HuH-7 (cell line): ENCODE measurements at places on chromosomes 13 and 19.

GRCh38 chr13:27622102-27622820 lies 569 bp downstream of the POLR1D start:
- no peak for DNase-seq

GRCh38 chr19:48746738-48747575 lies at the start of gene IZUMO1:
Gene IZUMO1, minus strand, starts transcription at chr19:48746909. Its CDS starts 1,050 bp downstream, at chr19:48745859.
- peak; percentile 94 for DNase-seq

DNA sequence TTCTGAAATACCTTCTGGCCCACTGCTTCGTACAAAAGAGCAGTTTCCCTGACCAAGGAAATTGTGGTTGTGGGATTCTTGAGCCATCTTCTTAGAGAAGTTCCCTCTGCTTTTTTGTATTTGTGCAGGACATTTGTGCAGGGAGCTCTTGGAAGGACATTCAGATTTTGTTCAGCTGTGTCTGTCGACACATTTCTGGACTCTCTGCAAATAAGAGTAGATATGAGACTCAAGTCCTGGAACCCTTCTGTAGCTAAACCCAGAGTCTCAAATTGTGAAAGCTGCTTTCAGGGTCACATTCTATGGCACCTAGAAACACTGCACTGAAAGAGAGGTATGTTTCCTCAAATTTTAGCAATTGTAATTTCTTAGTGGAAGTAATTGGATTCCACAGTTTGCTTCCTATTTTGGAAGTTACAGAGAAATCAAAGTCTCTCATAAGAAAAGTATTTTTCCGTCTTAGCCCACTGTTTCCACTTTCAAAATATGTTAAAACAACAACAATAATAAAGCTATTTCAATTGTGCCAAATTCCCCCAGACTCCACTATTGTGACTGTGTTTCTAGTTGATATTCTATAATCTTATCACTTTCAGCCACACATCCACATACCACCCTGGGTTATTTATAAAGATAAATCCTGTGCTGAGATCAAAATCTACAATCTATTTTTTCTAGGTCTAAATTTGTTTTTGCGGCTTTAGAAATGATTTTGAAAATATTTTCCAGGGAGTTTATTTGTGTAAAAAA lies 224.0 kb downstream of the COG6 start:
- no peak for DNase-seq

DNA sequence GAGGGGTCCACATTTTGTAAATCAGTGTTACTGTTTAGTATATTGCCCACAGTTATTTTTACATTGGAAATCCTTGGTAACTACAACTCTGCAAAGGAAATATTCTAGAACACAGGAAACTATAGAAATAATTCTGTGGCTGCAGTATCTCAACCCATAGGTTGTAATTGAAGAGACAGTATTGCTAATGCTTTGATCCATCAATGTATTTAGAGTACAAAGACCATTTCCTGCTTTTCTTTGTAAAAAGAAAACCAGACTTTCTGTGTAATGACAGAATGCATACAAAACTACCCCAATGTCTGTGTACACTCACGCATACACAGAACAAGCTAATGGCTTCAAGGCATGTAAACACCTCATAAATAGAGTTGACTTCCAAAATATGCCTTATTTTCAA lies 622.1 kb upstream of the ARGLU1 start:
- DNase-seq = no peak

- DNase-seq = no peak
These were observed 6.9 kb downstream of the DCLK1 start for GRCh38 chr13:36124236-36124822.

- DNase-seq = no peak
These were observed 28.8 kb downstream of the EPN1 start for GRCh38 chr19:55703790-55704215.

DNA sequence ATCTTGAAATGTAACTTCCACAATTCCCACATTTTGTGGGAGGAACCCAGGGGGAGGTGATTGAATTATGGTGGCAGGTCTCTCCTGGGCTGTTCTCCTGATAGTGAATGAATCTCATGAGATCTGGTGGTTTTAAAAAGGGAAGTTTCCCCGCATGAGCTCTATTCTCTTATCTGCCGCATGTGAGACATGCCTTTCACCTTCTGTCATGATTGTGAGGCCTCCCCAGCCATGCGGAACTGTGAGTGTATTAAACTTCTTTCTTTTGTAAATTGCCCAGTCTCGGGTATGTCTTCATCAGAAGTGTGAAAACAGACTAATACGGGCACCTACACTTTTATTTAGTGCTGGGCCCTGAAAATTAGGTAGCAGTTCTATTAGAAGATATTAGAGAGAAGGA lies 45.8 kb downstream of the TNFSF13B start:
- no peak for DNase-seq

- DNase-seq = no peak
These were observed 47.9 kb downstream of the MICU2 start for GRCh38 chr13:21556051-21556450.

DNA sequence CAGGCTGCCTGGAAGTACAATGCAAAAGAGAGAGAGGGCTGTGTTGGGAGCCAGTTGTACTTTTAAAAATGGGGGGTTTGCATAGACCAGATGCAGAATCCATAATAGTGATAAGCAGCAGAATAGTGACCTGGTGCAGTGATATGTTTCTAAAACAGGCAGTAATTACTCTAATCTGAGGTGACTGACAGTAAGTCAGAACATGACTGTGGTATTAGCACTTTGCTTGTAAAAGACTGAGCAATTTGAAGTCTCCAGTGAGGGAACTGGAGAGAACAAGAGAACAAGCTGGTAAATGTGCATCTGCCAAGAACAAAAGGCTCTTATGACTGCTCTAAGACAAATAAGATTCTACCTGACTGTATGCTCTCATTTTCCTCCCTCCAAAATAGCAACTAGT lies 383.4 kb downstream of the ITGBL1 start:
- no peak for DNase-seq

GRCh38 chr19:48670699-48671445 lies 1.9 kb downstream of the NTN5 start:
- DNase-seq = no peak

DNA sequence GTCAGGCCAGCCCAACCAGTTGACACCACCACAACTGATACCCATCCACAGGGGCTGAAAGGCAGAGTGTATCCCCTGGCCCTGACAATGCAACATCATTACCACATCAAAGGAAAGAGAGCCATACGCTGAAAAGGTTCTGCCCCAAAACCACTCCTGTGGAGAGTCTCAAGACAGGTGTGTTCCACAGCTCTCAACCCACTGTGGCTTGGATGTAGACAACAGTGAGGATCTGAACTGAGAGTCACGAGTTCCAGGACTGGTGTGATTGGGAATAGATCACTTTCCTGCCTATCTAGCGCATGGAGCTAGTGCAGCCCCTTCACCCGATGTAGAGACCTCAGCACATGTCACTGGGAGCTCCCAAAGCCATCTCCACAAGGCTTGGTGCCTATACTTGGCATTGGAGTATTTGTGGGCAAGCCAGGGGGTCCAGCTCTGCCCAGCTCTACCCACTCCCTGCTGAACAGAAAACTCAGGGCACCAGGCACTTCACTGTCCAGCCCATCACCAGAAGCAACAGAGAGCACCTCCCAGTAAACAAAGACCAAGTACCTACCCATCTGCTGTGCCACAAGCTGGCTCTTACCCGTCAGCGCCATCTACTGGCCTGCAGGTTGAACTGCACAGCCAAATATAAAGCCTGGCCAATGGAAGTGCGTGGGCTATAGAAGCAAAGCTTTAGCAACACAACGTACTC lies 579.5 kb downstream of the UQCRFS1 start:
- peak; percentile 27 for DNase-seq

- no peak for DNase-seq
These were observed at the start of gene JAK3 for GRCh38 chr19:17847538-17848366. Gene JAK3, minus strand, starts transcription at chr19:17847982. Its CDS starts 3,565 bp downstream, at chr19:17844417.

DNA sequence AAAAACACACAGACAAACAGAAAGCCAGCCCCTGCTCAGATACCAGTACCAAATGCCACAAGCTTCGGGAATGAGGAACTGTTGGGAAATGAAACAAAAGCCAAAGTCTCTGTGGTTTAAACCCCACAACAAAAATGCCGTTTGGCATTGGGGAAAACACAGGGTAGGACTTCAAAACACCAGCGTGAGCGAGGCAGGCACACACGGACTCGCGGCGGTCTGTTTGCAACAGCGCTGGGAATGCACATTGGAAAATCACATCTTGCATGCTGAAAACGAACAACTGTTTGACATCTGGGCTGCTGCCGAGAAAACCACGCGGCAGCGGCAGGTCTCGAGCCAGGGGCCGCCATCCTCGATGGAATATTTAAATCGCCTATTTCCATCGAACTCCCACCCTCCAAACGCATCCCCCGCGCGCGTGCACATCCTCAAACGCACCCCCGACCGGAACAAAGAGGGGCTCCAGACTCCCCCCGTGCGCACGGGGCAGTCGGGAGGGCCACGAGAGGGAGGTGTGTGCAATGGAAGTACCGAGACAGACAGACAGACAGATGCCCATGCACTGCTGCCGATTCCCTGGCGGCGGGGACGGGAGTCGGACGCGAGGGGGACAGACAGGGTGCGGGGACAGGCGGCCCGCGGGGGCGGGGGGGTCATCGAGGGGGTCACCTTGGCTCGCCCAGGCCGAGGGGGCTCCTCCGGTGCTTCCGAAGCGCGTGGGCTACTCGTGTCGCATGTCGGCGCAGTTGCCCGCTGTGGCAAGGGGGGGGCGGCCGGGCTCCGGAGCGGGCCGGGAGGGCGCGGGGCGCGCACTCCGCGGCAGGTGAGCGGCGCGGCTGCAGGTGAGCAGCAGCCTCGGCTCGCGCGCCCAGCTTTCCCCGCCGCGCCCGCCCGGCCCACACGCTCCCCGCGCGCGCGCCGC lies at the start of gene GPR12:
Gene GPR12 (minus strand): TSS at position 880 of the 925 bp plus-strand sequence. CDS start 959 bp downstream, outside the sequence.
- DNase-seq = no peak

DNA sequence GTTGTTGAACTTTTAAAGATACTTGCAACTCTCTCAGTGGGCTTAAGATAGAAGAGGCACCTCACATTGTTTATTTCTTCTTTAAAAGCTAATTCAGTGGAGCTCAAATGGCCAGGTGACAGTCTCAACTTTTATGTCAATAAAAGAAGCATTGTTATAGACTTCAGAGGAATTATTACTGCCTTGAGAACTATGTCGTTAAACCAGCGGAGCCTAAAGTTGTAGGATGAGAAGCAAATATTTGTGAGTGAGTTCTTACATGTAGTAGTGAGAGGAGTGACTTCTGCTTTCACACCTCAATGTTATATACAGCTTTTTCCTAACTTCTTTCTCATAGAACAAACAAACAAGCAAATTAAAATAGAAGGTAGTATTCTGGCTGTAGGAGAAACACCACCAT lies 31.2 kb upstream of the DGKH start:
- DNase-seq = no peak

DNA sequence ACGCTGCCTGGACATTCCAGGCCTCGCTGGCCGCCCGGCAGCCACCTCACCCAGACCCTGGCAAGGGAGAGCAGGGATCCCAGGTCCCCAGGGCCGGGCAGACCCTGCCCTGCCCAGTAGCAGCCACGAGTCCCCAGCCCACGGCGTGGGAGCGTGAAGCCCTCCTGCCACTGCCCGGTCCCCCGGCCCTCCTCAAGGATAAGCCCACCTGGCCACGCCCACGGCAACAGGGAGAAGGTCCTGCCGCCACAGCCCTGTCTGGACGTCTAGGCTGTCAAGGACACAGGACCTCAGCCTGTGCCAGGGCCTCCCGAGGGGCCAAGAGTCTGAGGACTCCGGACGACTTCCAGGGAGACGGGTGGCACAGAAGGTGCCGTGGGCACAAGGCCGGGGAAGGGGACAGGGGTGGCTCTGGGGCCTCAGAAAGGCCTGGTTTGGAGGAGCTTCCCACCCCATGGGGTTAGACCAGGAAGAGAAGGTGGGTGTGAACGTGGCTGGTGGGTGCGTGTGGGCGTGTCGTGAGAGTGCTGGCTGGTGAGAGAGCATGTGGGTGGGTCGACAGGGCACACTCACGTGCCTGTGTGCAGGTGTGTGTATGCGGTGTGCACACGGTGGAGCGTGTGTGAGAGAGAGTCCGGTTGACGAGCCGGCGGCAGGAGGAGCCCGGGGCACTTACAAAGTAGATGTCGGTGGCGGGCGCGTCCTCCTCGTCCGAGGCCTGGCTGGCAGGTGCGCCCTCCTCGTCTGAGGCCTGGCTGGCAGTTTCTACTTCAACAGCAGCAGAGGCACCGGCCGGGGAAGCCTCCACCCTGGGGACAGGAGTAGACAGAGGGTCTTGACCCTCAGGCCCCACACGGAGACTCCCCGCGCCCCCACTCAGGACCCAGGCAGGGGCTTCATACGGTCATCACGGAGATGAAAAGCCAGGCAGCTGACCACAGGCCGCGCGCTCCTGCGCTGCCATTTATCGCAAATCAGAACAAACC lies 11.9 kb upstream of the CACTIN start:
- DNase-seq = no peak

GRCh38 chr19:48617146-48617937 lies 1.6 kb downstream of the RPL18 start:
- no peak for DNase-seq

GRCh38 chr13:87398047-87398446 lies 273.1 kb upstream of the SLITRK5 start:
- no peak for DNase-seq

- DNase-seq = no peak
These were observed 2020.1 kb upstream of the PCDH20 start for GRCh38 chr13:63435667-63436324.

DNA sequence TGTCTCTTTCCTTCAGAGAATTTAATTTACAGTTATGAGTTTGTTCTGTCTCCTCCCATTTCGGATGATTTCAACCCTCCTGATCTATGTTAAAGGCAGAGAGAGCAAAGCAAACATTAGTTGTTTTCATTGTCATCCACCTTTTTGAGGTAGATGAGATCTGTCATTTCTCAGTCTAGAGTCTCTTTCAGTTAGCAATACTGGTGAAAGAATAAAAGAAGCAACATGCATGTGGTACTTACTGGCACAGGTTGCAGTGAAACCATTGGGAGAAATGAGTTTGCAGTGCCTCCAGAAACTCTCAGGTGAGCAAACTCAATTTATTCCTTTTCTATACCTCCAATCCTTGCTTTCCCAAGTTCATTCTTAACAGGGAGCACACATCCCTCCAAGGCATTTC lies 99.4 kb downstream of the RBM26 start:
- DNase-seq = no peak

GRCh38 chr13:47004027-47004426 lies 107.2 kb upstream of the HTR2A start:
- DNase-seq = no peak

GRCh38 chr13:20349564-20350381 lies 117.7 kb upstream of the GJB6 start:
- DNase-seq = no peak

DNA sequence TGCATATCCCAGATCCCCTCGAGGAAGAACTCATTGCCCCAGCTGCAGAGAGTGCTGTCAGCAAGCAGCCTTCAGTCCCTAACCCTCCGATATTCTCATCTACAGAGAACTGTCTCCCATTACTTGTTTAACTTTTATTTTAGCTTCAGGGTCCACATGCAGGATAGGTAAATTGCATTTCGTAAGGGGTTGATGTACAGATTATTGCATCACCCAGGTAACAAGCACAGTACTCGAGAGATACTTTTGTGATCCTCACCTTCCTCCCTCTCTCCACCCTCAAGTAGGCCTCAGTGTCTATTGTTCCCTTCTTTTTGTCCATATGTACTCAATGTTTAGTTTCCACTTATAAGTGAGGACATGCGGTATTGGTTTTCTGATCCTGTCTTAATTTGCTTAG lies 171.5 kb upstream of the IRS2 start:
- no peak for DNase-seq
